ENCODE measurements at places on chromosomes 1 and 21. TPM values are rescaled to one million over a fixed set of nuclear protein-coding genes. Genes with fewer than 3 reads are reported as not detected.

DNA sequence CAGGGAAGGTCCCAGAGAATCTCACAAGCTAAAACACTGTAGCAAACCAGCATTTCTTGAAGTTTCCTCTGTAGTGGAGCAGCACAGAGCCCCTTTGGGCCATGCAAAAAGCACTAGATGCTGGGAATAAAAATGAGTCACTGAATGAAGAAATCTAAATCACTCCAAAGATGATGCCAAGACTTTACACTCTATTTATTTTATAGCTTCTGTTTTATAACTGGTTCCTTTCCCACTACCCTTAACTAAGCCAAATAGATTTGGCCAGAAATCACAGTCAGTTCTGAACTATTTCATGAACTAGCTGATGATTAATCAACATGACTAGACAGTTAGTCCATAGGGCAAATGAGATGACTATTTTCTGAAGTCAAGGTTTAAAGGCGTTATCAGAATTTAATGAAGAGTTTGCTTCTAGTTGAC lies 89.5 kb downstream of the SCMH1 start:
- no peaks in the 10 kb centered on the region for H3K36me3 ChIP-seq
- DNase-seq, result no peak
- H3K4me3 ChIP-seq, result no peak overlapping the region
- H3K4me1 ChIP-seq, result peaks cover 7% of the 10 kb centered on the region
- no peak overlapping the region for H3K27ac ChIP-seq
- no peaks in the 10 kb centered on the region for H3K27me3 ChIP-seq

KLHDC7A gene
- not detected for total RNA-seq

ESPN gene
- total RNA-seq, result not detected

FCRL5 gene
- total RNA-seq, result 0.20 TPM

OR2AK2 gene
- total RNA-seq, result not detected

DNA sequence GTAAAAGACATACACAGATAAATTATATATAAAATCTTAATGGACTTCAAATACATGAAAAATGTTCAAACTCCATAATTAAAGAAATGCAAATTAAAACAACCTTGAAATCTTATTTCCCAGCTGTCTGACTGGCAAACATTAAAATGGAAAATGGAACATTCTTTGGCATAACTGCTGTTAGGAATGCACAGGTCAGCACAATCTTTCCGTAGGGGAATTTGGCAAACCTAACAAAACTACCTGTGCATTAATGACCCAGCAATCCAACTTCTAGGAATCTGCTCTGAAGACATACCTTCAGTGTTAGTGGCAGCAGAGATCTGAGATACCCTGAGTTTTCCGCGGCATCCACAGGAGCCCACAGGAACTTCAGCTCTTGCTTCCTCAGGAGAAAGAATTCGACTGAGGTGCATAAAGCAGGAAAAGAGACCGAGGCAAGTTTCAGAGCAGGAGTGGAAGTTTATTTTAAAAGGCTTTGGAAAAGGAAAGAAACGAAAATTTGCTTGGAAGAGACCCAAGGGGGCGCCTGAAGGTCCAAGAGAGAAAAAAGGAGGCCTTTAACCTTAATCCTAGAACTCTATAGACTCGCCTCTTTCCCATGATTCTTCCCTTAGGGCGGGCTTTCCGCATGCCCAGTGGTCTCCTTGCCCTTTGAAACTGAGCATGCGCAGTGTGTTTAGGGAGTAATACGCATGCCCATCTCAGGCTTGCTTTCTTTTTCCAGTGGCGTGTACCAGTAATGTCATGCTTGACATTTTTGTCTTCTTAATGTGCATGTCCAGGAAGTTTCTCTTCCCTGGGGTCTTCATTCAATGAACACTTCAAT lies 24.8 kb downstream of the LYPD8 start:
- H3K4me3 ChIP-seq, result no peak overlapping the region
- no peaks in the 10 kb centered on the region for H3K36me3 ChIP-seq
- H3K27ac ChIP-seq, result no peak overlapping the region
- DNase-seq, result no peak
- no peaks in the 10 kb centered on the region for H3K27me3 ChIP-seq

GNG12 gene
- total RNA-seq, result 36.3 TPM

CTXND2 gene
- not detected for total RNA-seq

GRCh38 chr1:85448358-85448757 lies 16.6 kb downstream of the DDAH1 start:
- no peaks in the 10 kb centered on the region for H3K36me3 ChIP-seq
- no peaks in the 10 kb centered on the region for H3K27me3 ChIP-seq
- peak overlapping the region; percentile 48 for H3K27ac ChIP-seq
- no peak for DNase-seq
- no peak overlapping the region for H3K4me3 ChIP-seq
- peaks cover 24% of the 10 kb centered on the region for H3K4me1 ChIP-seq

GRCh38 chr1:4591926-4592325 lies 62.5 kb upstream of the AJAP1 start:
- no peak overlapping the region for H3K4me3 ChIP-seq
- no peak overlapping the region for H3K27ac ChIP-seq
- no peaks in the 10 kb centered on the region for H3K36me3 ChIP-seq
- no peaks in the 10 kb centered on the region for H3K4me1 ChIP-seq
- no peak for DNase-seq

- peaks cover 78% of the 10 kb centered on the region for H3K4me1 ChIP-seq
- H3K27me3 ChIP-seq, result no peaks in the 10 kb centered on the region
- no peaks in the 10 kb centered on the region for H3K36me3 ChIP-seq
- H3K4me3 ChIP-seq, result no peak overlapping the region
Measured at GRCh38 chr1:42946120-42946898, 12.4 kb downstream of the SLC2A1 start.

- no peaks in the 10 kb centered on the region for H3K36me3 ChIP-seq
- H3K4me3 ChIP-seq, result no peak overlapping the region
- H3K27ac ChIP-seq, result no peak overlapping the region
Measured at GRCh38 chr1:235015291-235015985, 113.2 kb downstream of the TOMM20 start.

GRCh38 chr1:100461222-100461621 lies 76.7 kb upstream of the GPR88 start:
- peak; percentile 27 for DNase-seq
- no peaks in the 10 kb centered on the region for H3K27me3 ChIP-seq
- peaks cover 12% of the 10 kb centered on the region for H3K4me1 ChIP-seq
- no peaks in the 10 kb centered on the region for H3K36me3 ChIP-seq
- H3K4me3 ChIP-seq, result no peak overlapping the region
- no peak overlapping the region for H3K27ac ChIP-seq

DNA sequence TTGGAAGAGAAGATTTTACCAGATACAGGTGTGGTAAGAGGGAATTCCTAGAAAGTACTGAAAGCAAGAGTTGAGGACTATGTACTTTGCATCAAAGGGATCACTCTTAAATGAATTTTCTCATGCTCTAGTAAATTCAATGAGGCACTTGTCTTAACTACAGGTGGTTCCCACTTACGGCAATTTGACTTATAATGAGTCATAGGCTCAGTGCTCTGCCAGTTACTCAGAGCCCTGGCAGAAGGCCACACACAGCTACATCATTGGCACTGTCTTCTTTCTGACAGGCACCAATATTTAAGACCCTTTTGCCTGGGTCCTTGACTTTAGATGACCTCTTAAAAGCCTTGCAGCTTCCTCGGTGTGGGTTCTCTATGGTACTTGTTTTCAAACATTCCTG lies 15.9 kb upstream of the ADAMTS5 start:
- DNase-seq, result no peak
- no peak overlapping the region for H3K4me3 ChIP-seq
- H3K27ac ChIP-seq, result no peak overlapping the region
- H3K4me1 ChIP-seq, result no peaks in the 10 kb centered on the region
- no peaks in the 10 kb centered on the region for H3K36me3 ChIP-seq
- no peaks in the 10 kb centered on the region for H3K27me3 ChIP-seq

S100A7A gene
- not detected for total RNA-seq

- H3K4me1 ChIP-seq, result no peaks in the 10 kb centered on the region
- DNase-seq, result no peak
- no peak overlapping the region for H3K4me3 ChIP-seq
Measured at GRCh38 chr1:240687820-240688219, 75.9 kb upstream of the GREM2 start.

DNA sequence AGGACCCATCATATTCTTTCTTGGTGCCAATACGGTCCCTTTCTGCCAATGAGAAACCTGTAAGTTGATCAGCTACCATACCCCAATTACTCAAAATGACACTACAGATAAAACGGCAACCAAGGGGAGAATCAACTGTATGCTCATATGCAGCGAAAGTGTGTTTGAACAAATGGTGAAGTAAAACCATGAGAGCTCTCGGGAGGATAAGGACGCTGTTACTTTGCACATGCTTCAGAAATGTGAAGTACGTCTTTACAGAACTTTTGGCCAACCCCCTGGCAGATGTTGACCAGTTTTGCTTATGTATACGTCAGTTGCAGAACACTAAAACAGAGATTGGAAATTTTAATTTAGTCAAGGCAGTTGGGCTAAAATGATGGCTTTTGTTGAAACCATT lies 79.6 kb downstream of the PROX1 start:
- H3K4me3 ChIP-seq, result no peak overlapping the region
- no peak overlapping the region for H3K27ac ChIP-seq
- no peaks in the 10 kb centered on the region for H3K36me3 ChIP-seq
- DNase-seq, result no peak

DNA sequence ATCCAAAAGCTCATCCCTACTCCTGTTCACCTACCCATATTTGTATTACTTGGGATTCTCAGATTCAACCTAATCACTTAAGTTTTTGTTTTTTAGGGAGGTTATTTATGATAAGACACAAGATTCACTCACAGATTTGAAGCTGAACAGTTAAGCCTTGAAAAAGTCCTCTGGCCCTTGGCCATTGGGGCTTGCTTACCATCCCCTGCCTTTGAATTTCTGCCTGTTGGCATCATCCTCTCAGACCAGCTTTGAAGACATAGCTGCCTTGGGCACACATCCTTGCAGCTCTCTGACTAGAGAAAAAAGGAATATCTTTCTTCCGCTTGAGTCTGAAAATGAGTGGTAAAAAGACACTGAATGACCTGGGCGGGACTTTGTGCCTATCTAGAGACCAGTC lies 41.8 kb upstream of the RALGPS2 start:
- H3K27me3 ChIP-seq, result no peaks in the 10 kb centered on the region
- DNase-seq, result no peak
- H3K4me3 ChIP-seq, result no peak overlapping the region
- no peak overlapping the region for H3K27ac ChIP-seq
- no peaks in the 10 kb centered on the region for H3K4me1 ChIP-seq

LAPTM5 gene
- total RNA-seq, result 8.9 TPM

CD101 gene
- 1.4 TPM for total RNA-seq

GRCh38 chr1:201888282-201889089 lies at the start of gene SHISA4:
Gene SHISA4, plus strand, starts transcription at chr1:201888898. Its CDS starts 97 bp downstream, at chr1:201888995.
- peaks cover 35% of the 10 kb centered on the region for H3K4me1 ChIP-seq
- no peaks in the 10 kb centered on the region for H3K27me3 ChIP-seq
- no peaks in the 10 kb centered on the region for H3K36me3 ChIP-seq
- peak within 1 kb of the TSS; percentile 66 for H3K4me3 ChIP-seq

DNA sequence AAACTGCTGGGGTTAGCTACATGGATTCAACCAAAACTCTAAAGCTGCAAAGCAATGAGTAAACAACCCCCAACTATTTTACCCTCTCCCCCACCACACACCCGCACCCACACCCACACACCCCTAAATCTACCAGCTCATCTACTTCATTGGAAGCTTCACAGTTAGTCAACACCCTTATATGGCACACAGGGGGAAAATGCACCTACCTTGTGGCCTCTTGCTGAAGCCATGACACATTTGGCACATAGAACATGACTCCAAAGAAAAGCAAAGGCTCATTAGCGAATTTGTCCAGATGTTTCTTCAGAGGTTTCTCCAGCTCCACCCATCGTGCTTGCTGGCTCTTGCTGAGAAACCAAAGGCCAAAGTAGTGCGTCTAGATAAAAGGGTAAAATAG lies 99.8 kb downstream of the PTPN14 start:
- DNase-seq, result no peak
- H3K4me1 ChIP-seq, result peaks cover 52% of the 10 kb centered on the region
- H3K27ac ChIP-seq, result no peak overlapping the region
- peaks cover 13% of the 10 kb centered on the region for H3K36me3 ChIP-seq

- peak overlapping the region; percentile 70 for H3K27ac ChIP-seq
- peak; percentile 87 for DNase-seq
- peaks cover 28% of the 10 kb centered on the region for H3K36me3 ChIP-seq
- H3K4me1 ChIP-seq, result peaks cover 94% of the 10 kb centered on the region
- no peak overlapping the region for H3K4me3 ChIP-seq
Measured at GRCh38 chr1:208219659-208220282, 24.4 kb downstream of the PLXNA2 start.

GRCh38 chr1:39131940-39132339 lies 72.6 kb upstream of the MACF1 start:
- peaks cover 5% of the 10 kb centered on the region for H3K4me1 ChIP-seq
- H3K4me3 ChIP-seq, result no peak overlapping the region
- DNase-seq, result no peak
- no peaks in the 10 kb centered on the region for H3K36me3 ChIP-seq
- H3K27ac ChIP-seq, result no peak overlapping the region
- H3K27me3 ChIP-seq, result no peaks in the 10 kb centered on the region

- no peaks in the 10 kb centered on the region for H3K36me3 ChIP-seq
- no peak overlapping the region for H3K27ac ChIP-seq
- no peak overlapping the region for H3K4me3 ChIP-seq
- peaks cover 8% of the 10 kb centered on the region for H3K4me1 ChIP-seq
- no peaks in the 10 kb centered on the region for H3K27me3 ChIP-seq
Measured at GRCh38 chr1:83769072-83769471, 229.9 kb downstream of the TTLL7 start.

DNA sequence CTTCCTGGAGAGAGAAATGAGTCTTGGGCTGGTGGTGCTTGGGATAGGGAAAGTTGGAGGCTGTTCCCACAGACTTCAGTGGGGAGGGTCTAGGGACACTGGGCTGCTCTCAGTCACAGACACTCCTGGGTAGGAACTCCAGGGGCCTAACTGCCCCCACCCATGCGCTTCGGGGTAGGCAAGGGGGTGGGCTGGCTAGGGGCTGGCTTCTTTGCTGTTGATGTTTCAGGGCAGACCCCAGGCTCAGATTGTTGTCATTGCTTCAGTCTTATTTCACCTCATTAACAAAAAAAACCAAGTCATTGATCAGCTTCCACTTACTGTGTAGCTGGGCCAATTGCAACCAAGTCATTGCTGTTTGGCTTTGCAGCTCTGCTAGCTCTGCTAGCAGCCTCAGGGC lies 160.1 kb upstream of the CSF3R start:
- no peaks in the 10 kb centered on the region for H3K4me1 ChIP-seq
- no peak for DNase-seq
- peaks cover 21% of the 10 kb centered on the region for H3K27me3 ChIP-seq
- no peak overlapping the region for H3K27ac ChIP-seq

DNA sequence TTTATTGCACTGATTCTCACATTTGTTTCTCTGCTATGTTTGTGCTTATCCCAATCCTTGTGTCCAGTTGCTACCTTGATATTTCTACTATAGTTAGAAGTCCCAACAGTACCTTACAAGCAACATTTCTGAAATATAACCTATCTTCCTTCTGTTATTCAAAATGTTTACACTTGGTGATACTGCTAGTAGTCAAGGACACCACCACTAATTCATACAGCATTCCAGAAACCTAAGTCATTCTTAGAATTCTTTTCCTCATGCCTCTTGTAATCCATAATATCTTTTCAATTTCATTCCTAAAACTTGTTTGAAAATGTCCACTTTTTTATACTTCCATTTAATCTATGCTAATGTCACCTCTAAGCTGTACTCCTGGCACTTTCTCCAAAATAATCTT lies 2132.1 kb downstream of the NCAM2 start:
- no peaks in the 10 kb centered on the region for H3K4me1 ChIP-seq
- DNase-seq, result no peak
- H3K27ac ChIP-seq, result no peak overlapping the region
- H3K4me3 ChIP-seq, result no peak overlapping the region

Data from heart right ventricle (tissue), 16 donors.